Nasal cavity respiratory epithelium epithelial cell of viscerocranial mucosa (primary cell): ENCODE measurements at places on chromosomes 5 and 9. TPM values are rescaled to one million over a fixed set of nuclear protein-coding genes. Genes with fewer than 3 reads are reported as not detected.

The ROPN1L gene
- 0.07 TPM in 1 of 2 replicates, not detected in the other for total RNA-seq

The GRXCR2 gene
- not detected in 2 replicates for total RNA-seq

The CSNK1G3 gene
- 75.9 and 76.5 TPM in 2 replicates for total RNA-seq

The QRFP gene
- not detected in 2 replicates for total RNA-seq

The SOX30 gene
- under 0.01 TPM in 1 of 2 replicates, not detected in the other for total RNA-seq

The AGXT2 gene
- total RNA-seq: not detected in 2 replicates

The DROSHA gene
- total RNA-seq: 35.2 and 79.0 TPM in 2 replicates

The MYMK gene
- not detected in 2 replicates for total RNA-seq

The PDE8B gene
- under 0.01 and 0.07 TPM in 2 replicates for total RNA-seq

The PTGER4 gene
- total RNA-seq: 10.3 and 67.3 TPM in 2 replicates

The TAF11L2 gene
- not detected in 2 replicates for total RNA-seq

The AK8 gene
- 0.21 and 0.34 TPM in 2 replicates for total RNA-seq

The CBY3 gene
- total RNA-seq: 0.34 TPM in 1 of 2 replicates, not detected in the other

The TICAM2 gene
- under 0.01 and 0.50 TPM in 2 replicates for total RNA-seq

The ANXA6 gene
- 8.2 and 18.9 TPM in 2 replicates for total RNA-seq

The MRPL50 gene
- 16.7 and 17.2 TPM in 2 replicates for total RNA-seq

The IFNA21 gene
- total RNA-seq: not detected in 2 replicates

The FCHO2 gene
- total RNA-seq: 17.1 and 21.4 TPM in 2 replicates

The SGCD gene
- total RNA-seq: 0.14 TPM in 1 of 2 replicates, not detected in the other

The MGAT4B gene
- total RNA-seq: 95.3 and 270 TPM in 2 replicates

The FGF18 gene
- under 0.01 and 0.07 TPM in 2 replicates for total RNA-seq

The LSM11 gene
- 3.8 and 4.1 TPM in 2 replicates for total RNA-seq

The KIF24 gene
- total RNA-seq: 0.34 and 0.43 TPM in 2 replicates

The SOHLH1 gene
- total RNA-seq: not detected in 2 replicates

The OLFML2A gene
- 3.1 and 128 TPM in 2 replicates for total RNA-seq

The C9orf43 gene
- 0.34 and 0.71 TPM in 2 replicates for total RNA-seq
